ENCODE measurements at places on chromosomes 4 and X.

DNA sequence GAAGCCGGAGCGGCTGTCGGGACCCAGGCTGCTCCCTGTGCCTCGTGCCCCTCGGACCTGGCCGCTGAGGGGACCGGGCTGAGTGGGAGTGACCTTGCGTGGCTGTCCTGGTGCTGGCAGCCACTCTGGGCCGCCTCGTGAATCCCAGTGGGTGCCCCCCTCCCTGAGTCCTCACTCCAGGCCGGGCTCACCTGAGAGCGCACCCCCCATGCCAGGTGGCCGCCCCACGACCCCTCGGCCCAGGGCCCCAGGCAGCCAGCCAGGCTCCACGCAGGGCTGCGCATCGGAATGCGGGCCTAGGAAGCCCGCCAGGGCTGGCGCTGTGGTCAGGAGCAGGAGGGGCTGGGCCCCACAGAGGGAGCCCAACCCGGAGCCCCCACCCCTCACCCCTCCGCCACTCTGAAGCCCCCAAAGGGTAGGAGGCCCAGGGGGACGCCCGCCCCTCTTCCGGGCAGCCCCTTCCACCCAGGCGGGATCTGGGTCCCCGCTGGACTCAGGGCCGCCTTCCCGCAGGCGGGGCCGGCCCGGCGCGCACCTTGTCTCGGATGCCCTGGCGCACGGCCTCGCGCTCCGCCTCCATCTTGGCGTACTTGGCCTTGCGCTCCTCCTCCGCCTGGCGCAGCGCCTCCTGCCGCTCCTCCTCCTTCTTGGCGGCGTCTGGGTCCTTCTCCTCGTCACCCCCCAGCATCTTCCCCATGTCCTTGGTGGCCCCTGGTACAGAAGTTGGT lies 33.9 kb downstream of the CPLX1 start:
- no peak for DNase-seq

DNA sequence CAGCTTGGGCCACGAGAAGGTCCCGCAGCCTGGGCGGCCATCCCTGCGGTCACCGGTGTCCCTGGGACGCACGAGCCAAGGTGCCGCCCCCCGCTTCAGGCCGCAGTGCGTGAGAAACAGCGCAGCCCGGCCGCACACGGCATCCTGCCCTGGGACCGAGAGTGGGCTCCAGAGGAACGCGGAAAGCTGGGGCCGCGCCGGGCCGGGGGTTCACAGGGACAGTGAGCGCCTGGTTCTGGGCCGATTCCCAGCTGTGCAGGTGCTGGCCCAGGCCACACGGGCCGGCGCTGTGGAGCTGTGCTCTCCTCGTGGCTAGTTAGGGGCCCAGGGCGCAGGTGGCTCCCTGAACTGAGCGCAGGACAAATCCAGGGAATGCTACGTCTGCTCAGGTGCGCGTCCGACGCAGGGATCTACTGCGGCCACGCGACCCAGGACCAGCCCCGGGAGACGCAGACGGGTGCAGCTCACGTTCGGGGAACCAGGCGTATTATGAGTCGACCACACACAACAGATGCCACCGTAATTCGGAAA lies 25.8 kb upstream of the GTPBP6 start:
- no peak for DNase-seq

GRCh38 chrX:11754958-11755645 lies 2.9 kb upstream of the MSL3 start:
- DNase-seq = no peak

GRCh38 chr4:42396752-42397634 lies at the start of gene SHISA3:
SHISA3 (plus strand) TSS chr4:42397488; CDS start chr4:42398057, 569 bp downstream.
- DNase-seq = no peak

GRCh38 chr4:65457011-65457410 lies 213.3 kb downstream of the EPHA5 start:
- no peak for DNase-seq

DNA sequence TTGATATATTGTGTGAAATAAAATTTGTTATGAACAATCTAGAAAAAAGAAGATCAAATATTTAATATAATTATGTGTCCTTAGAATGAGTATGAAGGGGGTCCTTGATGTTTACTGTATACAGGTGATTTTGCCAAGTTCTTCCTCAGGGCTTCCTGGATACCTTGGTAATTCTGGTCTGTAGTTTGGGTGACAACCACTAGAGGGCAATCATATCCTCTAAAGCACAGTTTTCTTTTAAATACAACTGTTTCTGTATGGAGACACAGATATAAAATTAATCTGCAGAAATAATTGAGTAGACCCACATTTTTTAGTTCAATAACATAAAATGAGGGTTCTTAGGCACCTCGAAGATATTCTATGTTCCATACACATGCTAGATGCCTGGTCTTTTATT lies 157.7 kb downstream of the SPANXN1 start:
- DNase-seq = peak; percentile 1

DNA sequence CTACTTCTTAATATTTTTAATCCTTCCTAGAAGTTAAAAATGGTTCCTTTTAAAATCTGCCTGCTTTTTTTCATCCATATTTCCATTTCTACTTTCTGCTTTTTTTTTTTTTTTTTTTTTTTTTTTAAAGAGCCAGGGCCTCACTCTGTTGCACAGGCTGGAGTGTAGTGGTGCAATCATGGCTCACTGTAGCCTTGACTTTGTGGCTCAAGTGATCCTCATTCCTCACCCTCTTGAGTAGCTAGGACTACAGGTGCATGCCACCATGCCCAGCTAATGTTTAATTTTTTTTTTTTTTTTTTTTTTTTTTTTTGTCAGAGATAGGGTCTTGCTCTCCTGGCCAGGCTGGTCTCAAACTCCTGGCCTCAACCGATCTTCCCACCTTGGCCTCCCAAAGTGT lies 39.7 kb downstream of the MND1 start:
- DNase-seq = no peak

DNA sequence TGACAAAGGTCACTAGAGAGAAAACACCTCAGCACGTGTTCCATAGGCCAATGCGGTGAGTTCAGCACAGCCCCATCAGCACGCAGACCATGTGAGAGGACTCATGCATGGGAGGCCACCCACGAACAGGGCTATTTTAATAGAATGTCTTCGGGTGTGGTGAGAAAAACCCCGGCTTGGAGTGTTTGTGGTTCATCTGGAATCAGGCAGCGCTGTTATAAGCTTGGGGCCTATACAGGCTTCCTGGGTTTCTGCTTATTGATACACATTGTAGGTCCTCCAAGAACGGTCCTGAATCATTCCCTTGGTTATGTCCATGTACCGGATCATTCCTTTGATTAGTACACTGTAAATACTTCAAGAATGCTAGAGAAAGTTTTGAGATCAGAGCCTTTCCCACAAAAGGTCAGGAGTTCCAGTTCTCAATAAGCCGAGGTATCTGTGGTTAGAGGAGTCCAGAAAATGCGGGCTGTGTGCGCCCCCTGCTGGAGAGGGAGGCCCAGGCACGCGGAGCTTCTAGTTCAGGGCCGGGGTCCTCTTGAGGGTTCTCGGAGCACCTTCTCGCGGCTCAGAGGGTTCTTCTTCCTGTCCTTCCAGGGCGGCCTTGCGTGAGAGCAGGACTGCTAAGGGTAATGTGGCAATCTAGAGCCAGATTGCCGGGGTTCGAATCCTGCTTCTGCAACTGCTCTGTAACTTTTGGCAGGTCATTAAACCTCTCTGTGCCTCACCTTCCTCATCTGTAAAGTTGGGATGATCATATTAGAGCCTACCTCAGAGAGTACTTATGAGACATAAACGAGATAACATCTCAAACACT lies 51.8 kb downstream of the TLR10 start:
- DNase-seq = peak; percentile 66

- no peak for DNase-seq
Measured at GRCh38 chrX:56833626-56834025, 104.6 kb downstream of the NBDY start.

- no peak for DNase-seq
Measured at GRCh38 chr4:151727365-151727764, 33.4 kb downstream of the GATB start.

DNA sequence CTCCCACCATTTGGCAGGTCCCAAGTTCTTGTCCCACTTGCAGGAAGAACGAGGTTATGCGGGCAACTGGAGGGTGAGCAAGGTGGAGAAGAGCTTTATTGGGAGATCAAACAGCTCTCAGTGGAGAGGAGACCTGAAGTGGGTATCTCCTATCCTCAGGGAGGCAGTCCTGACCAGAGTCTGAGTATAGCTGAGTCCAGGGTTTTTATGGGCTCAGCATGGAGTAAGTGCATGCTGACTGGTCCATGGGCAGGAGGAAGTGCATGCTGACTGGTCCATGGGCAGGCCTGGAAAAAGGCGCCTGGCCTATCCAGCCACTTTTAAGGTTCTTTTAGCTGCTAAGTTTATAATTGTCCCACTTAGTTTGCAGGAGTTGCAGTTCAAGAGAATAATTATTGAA lies 7.4 kb upstream of the HNRNPD start:
- DNase-seq = no peak

- DNase-seq = no peak
Measured at GRCh38 chrX:13088156-13088487, 43.7 kb upstream of the FAM9C start.

- DNase-seq = no peak
Measured at GRCh38 chr4:153884325-153884724, 95.4 kb upstream of the SFRP2 start.

DNA sequence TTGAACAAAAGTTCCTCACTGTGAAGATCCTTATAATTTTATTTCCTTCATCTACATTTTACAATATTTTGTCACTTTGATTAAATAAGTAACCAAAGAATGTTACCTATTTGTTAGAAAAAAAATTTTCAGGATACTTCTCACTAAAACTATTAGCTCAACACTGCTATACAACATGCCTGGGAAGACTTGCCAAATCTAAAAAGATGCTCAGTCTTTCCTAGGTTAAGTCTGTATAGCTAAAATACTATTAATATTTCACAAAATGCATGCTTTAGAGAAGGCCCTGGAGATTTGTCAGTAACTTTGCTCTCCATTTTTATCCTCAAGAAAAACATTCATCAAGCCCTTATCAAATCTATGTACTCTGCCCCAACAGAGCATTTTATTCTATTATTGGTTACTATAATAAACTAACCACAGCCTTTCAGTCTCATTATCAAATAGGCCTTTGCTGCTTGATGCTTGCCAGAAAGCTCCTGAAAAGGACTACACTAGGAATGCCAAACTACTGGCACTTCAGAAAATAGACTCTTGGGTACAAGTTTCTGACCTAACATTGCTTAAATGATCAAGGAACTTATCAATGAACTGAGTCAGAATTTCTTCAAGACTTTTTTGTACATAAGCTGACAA lies 17.7 kb downstream of the NEK1 start:
- DNase-seq = no peak

DNA sequence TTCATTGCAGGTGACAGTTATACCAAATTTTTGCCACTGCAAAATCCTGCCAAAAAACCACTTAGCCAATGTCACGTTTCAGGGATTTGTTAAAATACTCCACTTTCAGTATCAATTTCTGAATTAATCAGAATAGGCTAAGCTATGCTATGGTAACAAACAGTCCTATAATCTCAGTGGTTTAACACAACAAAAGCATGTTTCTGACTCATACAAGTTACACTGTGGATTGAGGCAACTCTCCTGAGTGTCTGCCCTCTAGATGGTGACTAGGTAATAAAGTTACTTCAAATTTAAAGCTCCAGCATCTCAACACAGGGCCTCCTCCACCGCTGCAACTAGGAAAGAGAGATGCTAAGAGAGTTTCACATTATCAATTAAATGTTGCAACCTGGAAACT lies 23.0 kb upstream of the RADX start:
- no peak for DNase-seq

GRCh38 chr4:57098941-57099340 lies 11.2 kb downstream of the IGFBP7 start:
- no peak for DNase-seq

DNA sequence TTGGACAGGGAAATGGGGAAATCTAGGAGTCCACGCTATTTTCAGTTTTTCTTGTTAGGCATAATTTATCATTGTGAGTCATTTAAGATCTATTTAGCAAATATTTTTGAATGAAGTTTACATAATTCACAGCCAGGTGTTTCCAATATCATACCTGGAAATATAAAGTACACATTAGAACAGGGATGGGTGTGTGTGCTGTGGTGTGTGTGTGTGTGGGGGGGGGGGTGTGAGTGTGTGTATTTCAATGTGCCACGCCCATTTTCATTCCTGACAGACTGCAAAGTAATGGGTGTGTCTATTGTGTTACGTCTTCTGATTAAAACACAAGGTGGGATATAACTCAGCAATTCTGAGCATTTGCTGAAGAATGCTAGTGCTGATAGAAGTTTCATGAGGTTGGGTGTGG lies 33.2 kb downstream of the ARHGAP10 start:
- DNase-seq = no peak
